ENCODE measurements at places on chromosomes 5 and 9. TPM values are rescaled to one million over a fixed set of nuclear protein-coding genes. Genes with fewer than 3 reads are reported as not detected.

DNA sequence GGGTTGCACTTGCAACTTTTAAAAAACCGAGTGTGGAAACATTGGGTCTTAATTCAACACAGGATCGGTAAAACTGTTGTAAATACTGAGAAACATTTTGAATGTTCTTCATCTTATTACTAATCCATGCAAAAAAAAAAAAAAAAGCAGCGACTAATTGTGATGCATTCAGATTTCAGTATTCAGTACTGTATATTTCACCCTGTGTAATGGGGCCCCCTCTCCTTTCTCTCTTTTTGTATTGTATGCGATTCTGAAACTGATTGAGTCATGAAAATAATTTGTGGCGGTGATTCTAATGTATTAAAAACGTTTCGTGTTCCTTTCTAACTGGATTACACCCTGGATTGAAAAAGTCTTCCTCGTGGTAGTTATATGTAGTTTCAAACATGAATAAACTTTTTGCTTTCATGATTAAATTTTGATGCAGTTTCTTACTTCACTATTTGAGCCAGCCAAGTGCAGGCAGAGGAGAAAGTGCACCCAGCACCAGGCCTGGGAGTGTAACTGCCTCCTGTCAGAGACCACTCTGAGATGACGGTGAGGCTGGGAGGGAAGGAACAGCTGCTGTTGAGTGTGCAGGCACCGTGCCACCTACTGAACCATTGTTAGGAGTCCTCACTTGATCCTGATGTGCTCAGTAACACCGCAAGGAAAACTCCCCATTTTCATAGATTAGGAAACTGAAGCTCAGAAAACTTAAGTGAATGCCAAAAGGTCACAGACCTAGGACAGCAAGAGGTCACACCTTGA, 220.0 kb downstream of the PBX3 start:
- DNase-seq = no peak

GRCh38 chr5:43038496-43038989, 1.6 kb downstream of the ANXA2R start:
- no peak for DNase-seq

RANBP3L gene
- polyA plus RNA-seq = 1.5 TPM

GRCh38 chr9:127148014-127148413, 25.6 kb upstream of the ANGPTL2 start:
- no peak for DNase-seq

- no peak for DNase-seq
These were observed 6.7 kb upstream of the ZCCHC10 start for GRCh38 chr5:133032852-133033742.

GRCh38 chr5:139654871-139655491, 6.8 kb downstream of the CXXC5 start:
- no peak for DNase-seq

DNA sequence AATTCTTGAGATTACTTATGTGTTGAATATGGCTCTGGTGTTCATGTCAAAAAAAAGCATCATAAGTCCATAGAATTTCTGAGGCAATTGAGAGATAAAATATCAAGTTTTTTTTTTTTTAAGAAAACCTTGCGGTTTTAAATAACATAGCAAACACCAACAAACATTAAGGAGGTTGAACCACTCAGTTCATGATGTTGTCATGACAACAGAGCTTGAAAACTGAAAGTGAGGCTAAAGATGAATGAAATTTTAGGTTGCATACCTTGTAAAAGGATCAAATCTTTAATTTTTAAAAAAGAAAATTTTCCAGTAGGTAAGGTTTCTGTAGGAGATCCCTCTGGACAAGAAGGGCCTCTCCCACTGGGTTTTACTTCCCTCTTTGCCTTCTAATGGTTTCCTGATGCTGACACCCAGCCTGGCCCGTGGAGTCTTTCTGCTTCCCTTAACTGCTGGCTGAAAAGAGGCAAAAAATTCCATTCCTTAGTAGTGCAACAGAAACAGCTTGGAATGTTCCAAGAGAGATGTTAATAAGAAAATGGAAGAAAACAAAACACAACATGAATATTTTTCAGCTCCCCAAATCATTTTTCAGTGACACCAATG, 60.0 kb upstream of the FER start:
- no peak for DNase-seq

- no peak for DNase-seq
These were observed 290.0 kb downstream of the CETN3 start for GRCh38 chr5:90119531-90119971.

DNA sequence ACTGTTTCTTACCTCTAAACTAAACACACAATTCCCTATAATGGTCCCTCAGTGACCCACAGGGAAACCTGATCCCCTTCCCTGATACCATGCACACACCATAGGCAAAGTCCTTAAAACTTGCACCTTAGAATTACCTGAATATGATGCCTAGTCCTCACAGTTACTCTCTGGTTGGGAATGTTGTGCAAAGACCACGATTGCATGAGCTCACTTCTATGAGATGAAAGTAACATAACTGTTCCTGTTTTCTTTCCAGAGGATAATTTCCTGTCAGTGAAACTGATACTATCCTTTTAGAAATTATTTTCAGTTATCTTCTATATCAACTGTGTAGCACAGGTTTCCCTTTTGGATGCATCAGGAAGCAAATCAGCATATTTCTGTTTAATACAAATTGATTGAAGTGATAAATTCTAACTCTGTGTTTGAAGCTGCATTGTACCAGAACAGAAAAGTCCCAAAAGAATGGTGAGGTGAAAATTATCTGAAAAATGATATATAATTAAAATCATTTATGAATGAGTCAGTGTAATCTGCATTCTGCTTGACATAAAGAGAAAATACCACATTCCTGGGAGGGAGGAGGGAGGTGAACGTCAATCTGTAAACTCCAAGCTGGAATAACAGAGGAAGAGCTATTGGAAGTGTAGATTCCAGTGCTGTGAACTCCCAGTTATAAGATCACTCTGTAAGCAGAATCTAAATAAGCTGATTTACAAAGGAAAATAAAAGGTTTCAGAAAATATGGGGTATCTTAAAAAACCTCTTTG, 51.2 kb upstream of the TNFAIP8 start:
- DNase-seq = no peak

Measured in ovary (tissue), 10 donors.